ENCODE measurements at places on chromosomes 5 and 9.

DNA sequence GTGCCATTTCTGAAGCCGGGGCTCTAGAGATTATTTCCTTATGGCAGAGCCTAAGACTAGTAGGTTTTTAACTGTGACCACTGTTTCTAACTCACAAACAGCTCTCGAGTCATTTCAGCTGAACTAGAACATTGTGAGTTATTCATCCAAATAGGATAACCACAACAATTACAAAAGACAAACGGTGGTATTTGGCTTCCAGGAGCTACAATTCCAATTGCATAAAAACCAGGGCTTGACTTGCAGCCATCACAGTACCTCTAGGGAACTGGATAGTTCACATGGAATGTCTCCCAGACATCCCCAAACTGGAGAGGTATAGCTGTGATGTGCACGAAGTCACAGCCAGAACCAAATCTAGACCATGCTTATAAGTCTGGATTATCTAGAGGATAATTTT lies 224.8 kb downstream of the FAM114A2 start:
- DNase-seq: no peak

DNA sequence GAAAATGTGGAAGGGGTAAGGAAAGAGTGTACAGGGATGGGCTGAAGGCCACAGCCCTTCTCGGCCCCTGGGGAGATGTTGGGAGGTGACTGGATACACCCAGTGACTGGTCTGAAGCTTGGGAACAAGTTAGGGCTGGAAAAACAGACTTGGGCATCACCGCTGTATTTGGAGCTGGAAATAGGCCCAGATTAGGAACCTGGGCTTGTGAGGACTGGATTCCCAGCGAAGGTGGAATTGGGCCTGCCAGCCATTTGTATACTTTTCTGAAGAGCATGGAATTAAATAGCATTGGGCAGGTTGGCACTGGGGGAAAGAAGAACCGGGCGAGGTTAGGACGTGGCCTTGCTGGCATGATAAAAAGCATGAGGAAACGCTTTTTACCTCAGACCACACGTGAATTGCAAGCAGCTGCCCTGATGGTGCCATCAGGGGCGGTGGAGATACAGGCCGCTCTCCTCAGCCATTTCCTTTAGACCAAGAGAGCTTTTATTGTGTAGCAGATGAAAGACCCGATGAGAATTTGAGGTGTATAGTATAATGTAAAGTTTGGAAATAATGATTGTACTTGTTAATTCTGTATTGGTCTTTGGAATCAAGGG lies 37.8 kb downstream of the OTULIN start:
- no peak for DNase-seq

GRCh38 chr5:35736280-35736679 lies 118.6 kb downstream of the SPEF2 start:
- DNase-seq: no peak

DNA sequence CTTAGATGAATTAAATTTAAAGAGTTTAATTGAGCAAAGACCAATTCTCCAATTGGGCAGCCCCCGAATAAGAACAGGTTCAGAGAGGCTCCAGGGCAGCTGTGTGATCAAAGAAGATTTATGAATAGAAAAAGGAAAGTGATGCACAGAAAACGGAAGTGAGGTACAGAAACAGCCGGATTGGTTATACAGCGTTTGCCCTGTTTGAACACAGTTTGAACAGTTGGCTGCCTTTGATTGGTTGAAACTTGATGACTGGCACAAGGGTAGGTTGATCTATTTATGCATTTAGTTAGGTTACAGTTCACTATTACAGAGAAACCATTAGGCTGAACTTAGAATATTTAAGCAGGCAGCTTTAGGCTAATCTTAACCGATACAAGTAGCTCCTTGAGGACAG lies 29.5 kb downstream of the NIM1K start:
- DNase-seq: no peak

DNA sequence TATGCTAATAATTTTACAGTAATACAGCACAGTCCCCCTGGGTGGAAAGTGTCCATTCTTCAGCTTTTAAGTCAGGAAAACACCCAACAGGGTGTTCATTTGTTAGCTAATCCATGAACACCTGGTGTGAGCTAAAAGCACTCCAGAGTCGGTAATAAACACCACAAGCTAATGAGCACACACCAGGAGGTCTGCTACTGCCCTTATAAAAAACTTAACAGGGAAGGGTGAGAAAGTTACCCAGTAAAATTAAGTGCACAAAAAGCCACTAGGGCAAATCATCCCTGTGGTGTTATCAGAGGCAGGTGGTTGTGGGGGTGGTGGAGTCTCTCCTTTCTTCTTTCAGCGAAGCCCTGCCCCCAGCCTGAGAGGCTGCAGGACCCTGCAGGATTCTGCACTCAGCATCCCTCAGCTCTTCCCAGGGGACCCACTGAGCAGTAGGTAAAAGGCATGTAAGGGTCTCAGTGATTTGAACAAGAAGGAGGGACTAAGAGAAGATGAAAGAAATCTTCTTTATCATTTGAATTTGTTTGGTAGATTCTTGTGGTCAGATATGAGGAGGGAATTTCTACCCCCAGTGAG lies 14.4 kb downstream of the GDNF start:
- no peak for DNase-seq

DNA sequence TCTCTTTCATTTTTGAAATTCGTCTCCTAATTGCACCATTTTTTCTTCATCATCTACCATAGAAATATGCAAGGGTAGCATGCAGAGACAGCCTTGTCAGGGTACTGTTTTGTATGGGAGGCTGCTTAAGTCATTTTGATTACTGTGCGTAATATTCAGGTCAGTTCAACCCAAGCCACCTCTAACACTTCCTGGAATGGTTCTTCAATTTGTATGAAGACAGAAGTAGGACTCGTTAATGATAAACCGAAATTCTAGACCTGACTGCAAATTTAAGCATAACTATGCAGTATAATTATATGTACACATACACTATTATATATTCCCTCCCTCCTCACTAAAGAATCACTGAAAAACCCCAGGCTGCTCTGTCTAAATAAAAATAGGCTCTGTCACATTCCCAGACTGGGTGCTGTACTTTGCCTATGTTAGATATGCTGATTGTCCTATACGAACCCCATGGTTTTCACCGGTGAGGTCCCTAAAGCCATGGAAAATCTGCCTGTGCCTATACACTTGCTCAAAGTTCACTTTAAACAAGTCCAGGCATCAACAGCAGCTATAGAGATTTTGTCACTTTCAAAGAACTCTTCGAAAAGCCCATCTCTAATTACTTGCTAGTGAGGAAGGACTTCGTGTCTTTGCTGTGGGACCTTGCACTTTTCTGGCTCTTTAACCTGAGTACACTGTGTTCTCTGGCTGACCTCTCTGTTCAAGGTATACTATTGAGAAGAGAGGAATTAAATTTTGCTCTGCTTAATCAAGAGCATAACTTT lies 352.1 kb upstream of the CD180 start:
- DNase-seq: no peak

DNA sequence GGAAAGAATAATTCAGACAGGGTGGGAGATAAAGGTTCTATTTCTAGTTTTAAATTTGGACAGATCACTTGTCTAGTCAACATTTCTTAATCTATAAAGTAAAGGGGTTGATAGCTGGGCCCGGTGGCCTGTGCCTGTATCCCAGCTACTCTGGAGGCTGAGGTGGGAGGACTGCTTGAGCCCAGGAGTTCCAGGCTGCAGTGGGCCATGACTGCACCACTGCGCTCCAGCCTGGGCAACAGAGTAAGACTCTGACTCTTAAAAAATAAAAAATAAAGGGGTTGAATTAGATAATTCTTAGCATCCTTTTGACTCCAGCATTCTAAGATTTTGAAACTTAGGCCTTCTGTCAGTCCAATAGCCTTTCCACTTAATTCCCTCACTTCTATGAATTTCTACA lies 10.8 kb downstream of the DIAPH1 start:
- no peak for DNase-seq

- no peak for DNase-seq
These were observed 65.3 kb downstream of the CSNK1A1 start for GRCh38 chr5:149485655-149486615.

DNA sequence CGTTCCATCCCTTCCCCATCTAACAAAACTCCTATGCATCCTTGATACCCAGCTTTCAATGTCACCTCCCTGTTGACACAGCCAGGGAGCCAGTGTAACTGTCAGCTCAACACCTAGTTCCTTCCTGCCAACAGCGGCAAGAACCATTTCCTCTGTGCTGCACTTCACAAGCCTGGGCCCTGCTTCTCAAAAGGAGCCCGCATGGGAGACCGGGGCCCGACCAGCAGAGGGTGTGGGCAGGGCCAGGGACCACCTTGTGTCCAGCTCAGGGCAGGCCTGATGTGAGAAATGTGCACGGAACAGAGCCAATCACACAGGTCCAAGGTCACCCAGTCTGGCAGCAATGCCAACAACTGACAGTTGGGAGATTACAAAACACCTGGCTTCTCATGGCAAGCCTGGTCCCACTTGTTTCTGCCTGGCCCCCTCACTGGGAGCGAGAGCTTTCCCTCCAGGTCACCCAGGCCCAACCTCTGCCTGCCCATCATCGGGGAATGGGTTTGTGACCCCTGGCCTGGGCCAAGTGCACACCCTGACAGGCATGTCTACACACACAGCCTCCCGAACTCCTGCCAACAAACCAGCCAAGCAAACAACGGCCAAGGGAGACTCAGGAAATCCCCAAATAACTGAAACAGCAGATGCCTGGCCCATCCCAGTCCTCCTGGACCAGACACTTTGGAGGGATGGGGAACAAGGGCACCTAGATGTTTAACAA lies 3.1 kb downstream of the RNF44 start:
- peak; percentile 36 for DNase-seq

GRCh38 chr5:56673171-56673570 lies 142.2 kb upstream of the MAP3K1 start:
- DNase-seq: no peak

GRCh38 chr5:154203798-154204578 lies 13.5 kb downstream of the GALNT10 start:
- no peak for DNase-seq

GRCh38 chr9:79382458-79382857 lies 189.3 kb upstream of the TLE4 start:
- DNase-seq: no peak

DNA sequence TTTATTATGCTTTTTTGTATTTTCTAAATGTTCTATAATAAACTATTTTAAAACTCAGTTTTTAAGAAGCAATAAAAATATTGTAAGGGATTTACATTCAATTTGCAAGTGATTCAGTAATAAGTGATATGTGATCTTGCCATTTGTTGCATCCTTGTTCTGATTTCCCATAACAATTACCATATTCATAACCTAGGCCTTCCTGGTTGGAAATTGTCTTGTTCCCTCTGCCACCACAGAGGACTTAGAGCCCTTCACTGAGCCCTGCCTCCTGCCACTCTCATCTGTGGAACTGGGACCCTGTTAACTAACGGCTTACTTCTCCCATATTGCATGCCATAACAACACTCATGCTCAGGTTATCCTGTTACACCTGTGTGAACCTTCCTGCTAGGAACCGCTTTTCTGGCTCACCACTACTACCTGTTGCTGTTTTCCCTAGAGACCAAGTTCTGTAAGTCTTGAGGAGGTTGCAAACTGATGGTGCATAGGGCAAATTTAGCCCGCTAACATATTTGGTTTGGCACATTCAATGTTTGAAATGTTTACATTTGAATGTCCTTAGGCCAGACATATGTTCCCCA lies 32.9 kb upstream of the DTWD2 start:
- DNase-seq: no peak

GRCh38 chr9:113682297-113682771 lies 193.8 kb upstream of the ZNF618 start:
- no peak for DNase-seq

- no peak for DNase-seq
These were observed 29.2 kb upstream of the ECM2 start for GRCh38 chr9:92564982-92565381.

DNA sequence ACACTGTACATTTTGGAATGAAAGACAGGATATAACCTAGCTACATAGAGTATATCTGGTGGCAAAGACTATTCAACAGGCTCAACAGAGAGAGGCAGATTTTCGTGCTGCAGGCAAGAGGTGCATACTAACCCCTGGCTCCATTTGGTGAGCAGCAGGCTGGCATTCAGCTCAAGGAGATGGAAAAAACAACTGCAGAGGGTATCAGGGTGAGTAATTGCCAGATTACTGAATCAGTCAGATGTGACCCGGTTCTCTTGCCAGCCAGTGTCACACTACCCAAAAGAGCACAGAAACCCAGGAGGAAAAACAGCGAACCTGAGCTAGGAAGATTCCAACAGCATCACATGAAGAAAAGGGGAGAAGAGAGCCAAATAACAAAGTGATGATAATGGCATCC lies 130.4 kb upstream of the PRLR start:
- DNase-seq: no peak

GRCh38 chr5:42531611-42532010 lies 108.4 kb downstream of the GHR start:
- no peak for DNase-seq

DNA sequence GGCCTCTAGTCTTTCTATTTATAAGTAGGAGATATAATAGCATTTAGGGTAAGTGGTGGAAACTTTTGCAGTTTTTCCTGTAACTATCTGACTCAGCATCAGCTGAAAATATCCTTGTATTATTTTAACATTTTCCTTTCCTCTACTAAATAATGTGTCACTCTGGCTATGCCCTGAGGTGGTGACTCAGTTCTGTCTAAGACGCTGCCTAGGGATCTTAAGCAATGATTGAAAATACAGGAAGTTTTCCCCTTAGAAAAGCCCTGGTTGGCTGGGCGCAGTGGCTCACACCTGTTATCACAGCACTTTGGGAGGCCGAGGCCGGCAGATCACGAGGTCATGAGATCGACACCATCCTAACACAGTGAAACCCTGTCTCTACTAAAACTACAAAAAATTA lies 9.3 kb upstream of the EDIL3 start:
- no peak for DNase-seq

- no peak for DNase-seq
These were observed at the start of gene PTCH1 for GRCh38 chr9:95516734-95517558. TSS of gene PTCH1 (minus strand) at chr9:95516971.

- DNase-seq: no peak
These were observed 406.8 kb downstream of the ANXA1 start for GRCh38 chr9:73558471-73558870.

DNA sequence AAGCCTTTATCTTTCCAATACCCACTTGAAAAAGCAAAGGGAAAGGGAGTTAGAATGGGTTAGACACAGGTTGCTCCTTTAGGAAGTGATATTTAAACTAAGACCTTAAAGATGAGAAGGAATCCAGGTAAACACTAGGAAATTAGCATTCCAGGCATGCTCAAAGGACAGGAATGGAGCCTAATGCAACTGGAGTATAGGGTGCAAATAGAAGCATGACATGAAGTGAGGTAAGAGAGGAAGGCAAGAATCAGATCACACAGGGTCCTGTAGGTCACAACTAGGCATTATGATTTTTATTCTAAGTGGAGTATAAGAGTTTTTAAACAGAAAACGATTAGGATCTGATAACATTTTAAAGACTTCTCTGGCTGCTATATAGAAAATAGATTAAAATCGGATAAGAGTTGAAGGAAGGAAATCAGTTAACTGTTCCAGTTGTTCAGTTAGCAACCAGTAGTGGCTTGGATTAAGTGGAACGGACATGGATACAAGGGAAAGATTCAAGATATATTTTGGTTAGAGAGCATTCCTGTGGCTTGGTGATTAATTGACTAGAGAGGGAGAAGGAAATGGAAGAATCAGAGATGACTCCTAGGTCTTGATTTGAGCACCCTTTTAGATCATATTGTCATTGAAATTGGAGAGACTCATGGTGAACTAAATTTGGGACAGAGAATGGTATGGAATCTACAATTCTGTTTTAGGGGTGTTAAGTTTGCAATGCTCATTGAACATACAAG lies 95.9 kb downstream of the FBXO4 start:
- no peak for DNase-seq

Data from activated CD4-positive, alpha-beta T cell treated with anti-CD3 and anti-CD28 coated beads for 1 hour (primary cell).